Activated CD8-positive, alpha-beta memory T cell treated with anti-CD3 and anti-CD28 coated beads for 1 hour (primary cell): ENCODE measurements at places on chromosomes 11 and 22.

DNA sequence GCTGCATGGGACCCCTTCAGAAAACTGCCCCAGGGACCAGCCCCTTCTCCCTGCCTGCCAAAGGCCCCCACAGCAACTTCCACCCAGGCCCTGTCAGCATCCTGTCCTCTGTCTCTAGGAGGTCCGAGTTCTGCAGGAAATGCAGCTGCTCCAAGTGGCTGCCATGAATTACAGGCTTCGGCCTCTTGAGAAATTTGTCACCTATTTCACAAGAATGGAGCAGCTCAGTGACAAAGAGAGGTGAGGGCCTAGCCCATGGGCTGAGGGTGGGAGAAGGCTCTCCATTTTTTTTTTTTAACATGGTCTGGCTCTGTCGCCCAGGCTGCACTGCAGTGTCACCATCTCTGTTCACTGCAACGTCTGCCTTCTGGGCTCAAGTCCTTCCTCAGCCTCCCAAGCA lies 7.3 kb downstream of the RGL4 start:
- DNase-seq: no peak

- DNase-seq: no peak
Measured at GRCh38 chr11:104136861-104137260, 27.1 kb downstream of the PDGFD start.

DNA sequence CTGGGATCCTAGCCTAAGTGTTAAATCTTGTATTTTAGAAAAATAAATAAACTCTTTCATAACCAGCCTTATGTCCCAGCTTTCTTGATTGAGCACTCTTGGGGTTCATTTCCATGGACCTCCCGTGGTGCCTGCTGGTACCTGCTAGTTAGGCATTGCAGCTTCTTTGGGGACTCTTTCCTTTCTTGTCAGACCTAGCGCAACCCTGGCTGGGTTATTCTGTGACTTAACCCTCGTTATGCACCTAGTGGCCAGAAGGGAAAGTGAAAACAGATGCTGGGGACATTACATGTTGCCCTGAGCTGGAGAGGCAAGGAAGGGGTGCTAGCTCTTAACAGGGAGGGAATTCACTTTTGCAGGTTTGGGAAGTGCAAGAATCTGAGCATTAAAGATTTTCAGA lies 46.8 kb downstream of the APIP start:
- DNase-seq: no peak

GRCh38 chr11:5524756-5525155 lies 8.3 kb upstream of the UBQLNL start:
- DNase-seq: no peak

DNA sequence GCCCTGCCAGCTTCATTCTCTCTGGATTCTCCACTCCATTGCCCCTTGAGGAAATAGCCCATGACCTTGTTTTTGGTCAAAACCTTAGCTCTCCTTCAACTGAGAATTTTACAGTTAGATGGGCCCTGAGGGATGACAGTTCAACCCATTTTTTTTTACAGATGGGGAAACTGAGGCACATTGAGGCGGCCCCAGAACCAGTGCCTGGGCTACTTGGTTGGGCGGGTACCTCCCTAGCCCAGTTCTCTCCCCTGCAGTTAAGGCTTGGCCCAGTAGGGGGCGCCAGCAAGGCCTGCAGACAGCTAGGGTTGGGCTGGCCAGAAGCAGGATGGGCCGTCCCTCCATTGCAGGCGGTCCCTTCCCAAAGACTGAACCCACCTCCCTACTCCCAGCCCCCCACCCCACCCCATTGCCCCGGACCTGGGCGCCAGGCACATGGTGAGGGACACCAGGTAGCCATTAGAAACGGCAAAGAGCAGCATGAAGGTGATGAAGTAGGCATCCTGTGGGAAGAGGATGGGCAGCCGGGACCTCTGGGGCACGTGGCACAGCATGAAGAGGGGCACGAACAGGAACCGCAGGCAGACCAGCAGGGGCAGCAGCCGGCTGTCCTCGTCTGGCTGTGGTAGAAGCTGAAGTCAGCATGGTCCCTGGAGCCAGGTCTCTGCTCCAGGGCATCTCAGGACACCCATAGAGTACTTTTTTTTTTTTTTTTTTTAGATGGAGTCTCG lies 7.6 kb downstream of the SLC29A2 start:
- DNase-seq: peak; percentile 44

- DNase-seq: no peak
Measured at GRCh38 chr22:43630451-43630850, 181.7 kb downstream of the EFCAB6 start.

- DNase-seq: no peak
Measured at GRCh38 chr11:23423104-23423503, 562.8 kb upstream of the CCDC179 start.

GRCh38 chr11:27795955-27796861 lies 96.0 kb upstream of the BDNF start:
- DNase-seq: no peak

- DNase-seq: no peak
Measured at GRCh38 chr11:64854534-64855502, 10.4 kb upstream of the CDC42BPG start.

GRCh38 chr22:50401907-50402306 lies 58.8 kb downstream of the PPP6R2 start:
- no peak for DNase-seq

GRCh38 chr11:14975252-14975587 lies 3.1 kb upstream of the CALCA start:
- DNase-seq: no peak

DNA sequence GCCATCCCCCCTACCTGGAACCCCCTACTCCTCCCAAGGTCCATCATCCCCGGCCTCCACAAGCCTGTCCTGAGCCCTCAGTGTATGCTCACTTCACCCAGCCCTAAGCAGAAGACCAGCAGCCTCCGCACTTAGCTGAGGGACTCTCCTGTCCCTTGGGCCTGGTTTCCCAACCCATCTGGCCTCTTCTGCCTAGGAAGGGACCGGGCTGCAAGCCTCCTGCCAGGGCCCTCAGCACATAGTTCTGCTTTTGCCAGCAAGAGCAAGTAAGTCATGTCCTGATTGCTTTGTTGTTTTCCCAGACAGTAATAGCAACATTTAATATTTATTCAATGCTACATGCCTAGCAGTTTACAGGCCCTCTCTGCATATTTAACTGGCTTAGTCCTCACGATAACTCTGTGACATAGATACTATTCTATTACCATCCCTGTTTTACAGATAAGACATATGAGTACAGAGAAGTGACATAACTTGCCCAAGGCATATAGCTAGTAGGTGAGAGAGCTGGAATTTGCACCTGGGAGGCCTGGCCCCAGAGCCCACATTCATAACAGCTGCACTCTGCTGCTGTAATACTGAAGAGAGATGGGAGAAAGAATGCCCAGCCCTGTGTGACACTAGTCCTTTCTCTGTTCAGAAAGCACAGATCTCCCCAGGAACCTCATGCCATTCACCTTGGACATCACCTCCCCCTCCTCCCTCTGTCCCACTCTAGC lies 139.2 kb downstream of the PARVA start:
- no peak for DNase-seq

- DNase-seq: no peak
Measured at GRCh38 chr22:40853961-40854360, 2.5 kb downstream of the ST13 start.

DNA sequence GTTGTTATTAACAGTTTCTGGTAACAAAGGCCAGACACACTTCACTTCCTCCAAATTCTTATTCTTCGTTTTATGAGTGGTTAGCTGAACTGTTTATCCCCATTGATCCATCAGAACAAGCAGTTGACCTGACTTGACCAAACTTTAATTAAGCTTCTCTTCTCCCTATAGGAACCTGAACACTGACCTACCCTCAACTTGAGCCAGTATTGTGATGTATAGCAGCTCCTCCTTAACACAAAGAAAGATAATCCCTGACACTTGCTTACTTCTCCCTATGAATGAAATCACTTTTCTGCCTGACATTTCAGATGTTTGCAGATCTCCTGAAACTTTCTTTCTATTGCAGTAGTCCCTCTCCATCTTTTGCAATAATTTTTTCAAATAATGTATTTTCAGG lies 41.9 kb downstream of the ANO5 start:
- no peak for DNase-seq

GRCh38 chr22:41668971-41669911 lies 19.4 kb downstream of the SNU13 start:
- no peak for DNase-seq

- no peak for DNase-seq
Measured at GRCh38 chr11:64447831-64448598, 89.1 kb downstream of the RPS6KA4 start.

DNA sequence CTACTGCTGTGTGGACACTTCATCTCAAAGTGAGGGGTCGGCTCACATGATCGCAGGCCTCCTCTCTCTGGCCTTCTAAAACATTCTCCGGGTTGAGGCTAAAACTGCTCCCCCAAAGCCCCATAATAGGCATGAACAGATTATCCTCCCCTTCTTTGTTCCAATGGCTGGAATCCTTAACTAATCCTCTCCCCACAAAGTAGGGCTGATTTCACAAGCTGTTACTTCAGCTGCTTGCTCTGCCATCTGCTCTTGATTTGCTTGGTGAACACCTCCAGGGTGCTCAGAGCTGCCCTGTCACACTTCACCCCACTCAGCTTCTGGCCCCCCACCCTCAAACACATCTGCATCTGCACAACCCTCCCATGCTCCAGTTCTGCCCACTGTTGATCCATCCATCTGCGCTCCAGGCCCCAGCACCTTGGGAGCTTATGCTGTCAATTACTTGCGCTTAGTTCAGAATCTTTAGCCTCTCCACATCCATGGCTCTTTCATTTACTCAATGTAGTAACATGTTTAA lies 173.1 kb upstream of the API5 start:
- no peak for DNase-seq

GRCh38 chr11:73565804-73566203 lies 32.1 kb downstream of the FAM168A start:
- no peak for DNase-seq

DNA sequence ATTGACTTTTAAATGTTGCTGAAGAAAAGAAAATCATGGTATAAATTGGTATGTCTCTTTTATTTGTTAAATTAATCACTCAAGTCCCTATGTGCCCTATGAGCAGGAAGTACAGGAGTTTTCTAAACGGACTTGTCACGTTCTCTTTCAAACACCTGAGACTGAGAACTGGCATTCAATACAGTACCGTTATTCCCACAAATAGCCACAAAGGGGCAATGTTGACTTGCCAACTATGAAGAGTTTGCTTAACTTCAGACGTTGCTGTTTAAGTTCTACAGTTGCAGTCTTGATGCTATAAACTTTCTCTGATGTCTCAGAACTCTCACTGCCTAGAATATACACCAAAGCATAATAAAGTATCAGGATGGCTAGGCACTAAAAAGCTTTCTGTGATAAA lies 7.6 kb downstream of the OR56A1 start:
- DNase-seq: no peak

- DNase-seq: no peak
Measured at GRCh38 chr11:126949066-126949891, 51.3 kb downstream of the KIRREL3 start.

DNA sequence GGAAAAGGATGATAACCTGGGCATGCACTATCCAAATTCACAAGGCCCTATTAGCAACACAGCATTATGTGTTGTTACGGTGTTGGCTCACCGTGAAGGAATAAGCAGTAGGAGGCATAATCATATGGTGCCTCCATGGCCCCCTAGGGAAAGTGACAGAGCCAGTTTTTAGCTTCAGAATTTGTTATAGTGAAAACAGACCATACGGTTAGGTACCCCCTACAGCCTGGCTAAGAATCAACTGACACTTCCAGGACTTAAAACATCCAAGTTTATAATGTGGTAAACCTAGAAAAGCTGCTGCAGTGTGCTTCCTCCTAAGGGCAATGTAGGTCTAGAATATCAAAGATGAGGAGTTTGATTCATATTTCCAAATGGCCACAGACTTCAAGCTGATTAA lies 30.4 kb downstream of the KIF18A start:
- no peak for DNase-seq

DNA sequence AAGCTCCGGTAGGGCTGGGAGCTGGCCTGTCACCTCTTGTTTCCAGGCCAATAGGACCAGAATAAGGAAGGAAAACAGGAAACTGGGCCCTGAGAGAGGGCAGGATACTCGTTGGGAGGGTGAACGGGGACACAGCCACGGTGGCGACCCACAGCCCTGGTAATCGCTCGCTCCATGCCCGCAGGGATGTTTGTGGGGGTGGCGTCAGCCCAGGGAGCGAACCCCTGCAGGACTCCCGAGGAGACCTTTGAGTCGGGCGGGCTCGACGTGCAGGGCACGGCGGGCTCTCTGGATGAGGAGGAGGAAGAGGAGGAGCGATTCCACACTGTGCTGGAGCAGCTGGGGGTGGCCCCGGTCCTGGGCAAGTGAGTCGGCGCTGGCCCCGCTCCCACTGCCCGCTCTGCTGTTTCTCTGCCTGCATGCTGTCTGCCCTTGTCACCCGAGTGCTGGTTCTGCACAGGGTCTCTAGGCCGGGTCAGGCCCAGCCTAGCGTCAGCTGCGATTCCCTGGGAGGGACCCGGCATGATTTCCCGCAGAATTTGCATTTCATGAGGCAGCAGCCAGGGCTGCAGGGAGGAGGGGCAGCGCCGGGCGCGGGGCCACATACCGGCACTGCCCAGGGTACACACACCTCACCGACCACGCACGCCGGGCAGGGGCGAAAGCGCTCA lies 1.6 kb downstream of the CRACR2B start:
- DNase-seq: no peak

DNA sequence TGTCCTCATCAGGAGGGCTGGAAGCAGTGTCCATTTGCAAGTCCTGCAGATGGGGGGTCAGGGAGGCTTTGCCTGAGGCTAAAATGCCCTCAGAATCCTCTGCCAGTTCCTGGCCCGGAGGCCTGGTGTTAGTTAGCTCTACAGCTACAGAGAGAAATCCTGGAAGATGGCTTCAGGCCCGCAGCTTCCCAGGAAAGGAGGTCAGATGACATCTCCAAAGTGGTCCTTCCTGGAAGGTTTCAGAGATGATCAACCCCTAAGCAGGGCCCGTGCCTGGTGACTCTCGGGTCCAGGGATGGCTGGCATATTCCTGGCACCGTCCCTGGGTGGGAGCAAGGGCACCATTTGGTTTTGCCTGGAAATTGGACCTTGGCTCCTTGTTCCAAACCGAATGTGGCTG lies 959.1 kb downstream of the BRD1 start:
- DNase-seq: no peak

- DNase-seq: no peak
Measured at GRCh38 chr11:121376130-121376529, 76.0 kb upstream of the SORL1 start.

- DNase-seq: no peak
Measured at GRCh38 chr22:37266581-37267134, 15.7 kb upstream of the CYTH4 start.
